ENCODE measurements at places on chromosomes 4 and X.

- no peak for DNase-seq
These were observed 49.5 kb upstream of the GABRQ start for GRCh38 chrX:152588206-152588605.

DNA sequence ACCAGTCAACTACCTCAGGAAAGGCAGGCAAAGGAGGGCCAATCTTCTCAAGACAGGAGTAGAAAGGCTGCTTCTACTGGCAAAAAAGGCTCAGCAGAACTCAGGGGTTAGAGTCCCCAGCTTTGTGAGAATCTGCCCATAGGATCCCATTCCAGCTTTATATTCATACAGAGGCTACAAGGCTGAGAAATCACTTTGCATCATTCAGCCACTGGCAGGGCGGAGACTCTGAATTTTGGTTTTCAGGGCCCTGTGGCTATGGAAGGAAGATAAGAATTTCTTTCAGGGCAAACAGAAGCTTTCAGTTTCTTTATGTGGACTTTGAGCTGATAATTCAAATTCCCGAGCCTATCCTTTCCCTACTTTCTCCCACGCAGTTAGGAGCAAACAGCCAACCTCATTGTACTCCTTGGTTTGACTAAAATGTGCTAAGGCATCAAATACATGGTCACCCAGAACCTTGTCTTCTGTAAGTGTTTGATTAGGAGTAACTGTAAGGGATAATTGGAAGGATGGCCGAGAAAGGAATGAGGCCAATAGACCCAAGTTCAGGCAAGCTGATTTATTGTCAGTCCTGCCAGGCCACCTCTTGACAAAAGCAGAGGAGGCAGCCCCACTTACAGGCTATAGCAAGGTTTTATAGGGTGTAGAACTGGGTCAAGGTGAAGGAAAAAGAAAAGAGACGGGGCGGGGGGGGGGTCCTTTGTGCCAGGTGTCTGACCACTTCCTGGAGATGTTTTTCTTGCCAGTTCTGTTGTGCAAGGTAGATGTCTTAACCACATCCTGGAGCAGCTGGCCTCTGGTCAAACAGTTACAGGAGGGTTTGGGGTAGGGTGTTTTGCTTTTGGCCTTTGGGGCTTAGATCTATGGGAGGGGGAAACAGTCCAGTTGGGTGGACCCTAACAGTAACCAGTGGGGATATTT lies 165.3 kb upstream of the PPP1R2C start:
- DNase-seq, result no peak

GRCh38 chr4:2009651-2010233 lies 968 bp upstream of the NELFA start:
- DNase-seq, result peak; percentile 76

DNA sequence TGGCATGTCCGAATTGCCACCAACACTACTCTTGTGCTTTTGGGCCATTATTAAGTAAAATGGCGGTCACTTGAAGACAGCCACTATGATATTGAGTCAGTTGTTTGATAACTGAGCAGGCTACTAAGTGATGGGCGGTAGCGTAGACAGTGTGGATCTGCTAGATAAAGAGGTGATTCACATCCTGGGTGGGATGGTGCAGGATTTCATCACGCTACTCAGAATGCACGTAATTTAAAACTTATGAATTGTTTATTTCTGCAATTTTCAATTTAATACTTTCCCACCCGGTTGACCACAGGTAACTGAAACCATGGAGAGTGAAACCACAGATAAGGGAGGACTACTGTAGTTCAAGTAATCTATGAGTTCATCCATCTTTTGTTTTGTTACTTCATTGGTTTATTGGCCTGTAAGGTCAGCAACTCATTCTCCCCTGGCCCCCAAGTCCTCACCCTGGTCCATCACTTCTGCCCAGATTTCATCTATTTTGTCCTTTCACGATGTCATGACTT lies 2.9 kb downstream of the ARAF start:
- DNase-seq, result no peak

DNA sequence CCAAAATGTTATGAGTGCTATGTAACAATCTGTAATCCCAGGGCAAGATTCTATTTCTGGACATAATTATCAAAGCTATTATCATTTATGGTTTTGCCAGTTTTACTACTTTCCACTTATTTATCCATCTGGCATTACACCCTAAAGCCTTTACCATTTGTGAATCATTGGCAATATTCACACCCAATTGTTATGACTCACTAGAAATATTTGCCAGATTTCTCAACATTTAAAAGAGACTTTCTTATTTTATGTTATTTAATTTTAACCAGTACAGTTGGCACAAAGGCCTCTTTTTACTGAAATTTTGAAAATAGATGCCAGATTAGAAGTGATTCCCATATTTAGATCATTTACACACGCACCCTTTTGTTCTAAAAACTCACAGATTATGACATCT lies 242.7 kb upstream of the WDFY3 start:
- DNase-seq, result peak; percentile 9

GRCh38 chrX:132118358-132118757 lies 9.5 kb downstream of the FRMD7 start:
- no peak for DNase-seq

- no peak for DNase-seq
These were observed 97.4 kb upstream of the CAMK2D start for GRCh38 chr4:113858924-113859323.

DNA sequence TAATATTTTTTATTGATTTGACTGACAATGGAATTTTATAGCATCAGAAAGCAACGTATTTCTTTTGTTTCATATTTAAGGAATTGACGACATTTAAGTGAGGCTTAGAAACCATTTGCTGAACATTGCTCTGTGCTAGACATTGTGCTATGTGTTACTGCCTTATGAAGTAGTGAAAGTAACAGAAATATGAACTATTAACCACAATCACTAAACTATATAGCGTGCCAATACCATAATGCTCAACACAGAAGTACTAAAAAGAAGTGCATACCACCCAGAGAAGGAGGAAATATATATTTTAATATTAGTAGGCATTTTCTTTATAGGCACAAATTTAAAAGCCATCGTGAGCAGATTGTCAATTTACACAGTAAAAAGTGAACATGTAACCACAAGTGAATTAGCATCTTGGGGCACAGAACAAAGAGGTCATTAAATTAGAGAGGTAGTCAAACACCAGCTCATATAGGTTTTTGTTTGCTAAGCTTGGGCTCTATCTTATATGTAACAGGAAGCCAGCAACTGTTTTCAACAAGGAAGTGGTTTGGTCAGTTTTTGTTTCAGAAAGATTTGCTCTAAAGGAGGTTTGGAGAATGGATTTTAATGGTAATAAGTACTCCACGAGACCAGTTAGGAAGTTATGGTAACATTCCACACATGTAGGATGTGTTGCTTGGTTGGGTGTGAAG lies 270.7 kb downstream of the GRXCR1 start:
- no peak for DNase-seq
